ENCODE measurements at places on chromosomes 11 and 22.

DNA sequence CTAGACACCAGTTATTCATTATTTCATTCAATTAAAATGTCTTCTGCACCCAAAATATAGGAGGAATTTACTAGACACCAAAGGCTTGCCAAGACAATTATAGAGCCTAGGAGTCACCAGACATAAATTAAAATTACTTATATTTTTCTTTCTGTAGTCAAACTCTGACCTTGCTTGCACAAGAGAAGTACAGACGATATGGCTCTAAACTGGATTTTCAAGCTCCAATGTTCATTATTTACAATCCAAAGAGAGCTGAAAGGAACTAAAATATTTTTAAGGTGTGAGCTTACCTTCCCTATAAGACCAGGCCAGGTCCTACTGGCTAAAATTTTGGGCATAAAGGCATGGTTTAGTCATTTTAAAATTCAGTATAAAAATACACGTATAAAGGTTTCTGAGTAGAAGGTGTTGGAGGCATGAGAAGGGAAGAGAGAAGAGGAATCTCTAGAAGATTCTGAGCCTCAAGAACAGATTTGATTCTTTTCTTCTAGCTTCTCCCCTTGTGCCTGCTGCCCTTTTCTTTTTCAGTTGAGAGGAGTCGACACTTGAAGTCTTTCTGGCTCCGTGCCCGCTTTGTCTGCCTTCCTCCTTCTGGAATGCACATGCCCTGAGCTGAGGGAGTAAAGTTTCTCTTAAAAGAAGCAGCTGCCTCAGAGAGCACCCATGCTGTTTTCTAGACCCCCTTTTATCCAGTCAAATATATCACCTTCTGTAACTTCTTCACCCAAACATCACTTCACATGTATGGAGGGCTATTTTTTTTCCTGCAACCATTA lies 13.5 kb downstream of the C11orf97 start:
- no peak overlapping the region for H3K27ac ChIP-seq
- peak; percentile 96 for DNase-seq
- no peak overlapping the region for H3K4me3 ChIP-seq
- no peaks in the 10 kb centered on the region for H3K36me3 ChIP-seq
- H3K27me3 ChIP-seq, result no peaks in the 10 kb centered on the region

DNA sequence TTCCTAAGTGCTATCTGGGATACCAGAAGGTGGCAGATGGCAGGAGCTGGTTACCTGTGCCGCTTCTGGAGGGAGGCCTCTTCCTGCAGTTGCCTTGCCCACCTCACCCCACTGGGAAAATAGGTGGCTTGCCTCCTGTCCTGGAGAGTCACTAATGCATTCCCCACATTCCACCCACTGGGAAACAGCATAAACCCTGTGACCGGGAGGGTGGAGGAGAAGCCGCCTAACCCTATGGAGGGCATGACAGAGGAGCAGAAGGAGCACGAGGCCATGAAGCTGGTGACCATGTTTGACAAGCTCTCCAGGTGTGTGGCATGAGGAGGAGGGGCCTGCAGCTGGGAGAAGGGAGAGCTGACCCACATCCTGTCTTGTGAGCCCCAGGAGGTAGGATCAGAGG lies 5.6 kb downstream of the RIC8A start:
- H3K4me1 ChIP-seq, result peaks cover 17% of the 10 kb centered on the region
- no peaks in the 10 kb centered on the region for H3K27me3 ChIP-seq
- DNase-seq, result no peak
- peaks cover 46% of the 10 kb centered on the region for H3K36me3 ChIP-seq

DNA sequence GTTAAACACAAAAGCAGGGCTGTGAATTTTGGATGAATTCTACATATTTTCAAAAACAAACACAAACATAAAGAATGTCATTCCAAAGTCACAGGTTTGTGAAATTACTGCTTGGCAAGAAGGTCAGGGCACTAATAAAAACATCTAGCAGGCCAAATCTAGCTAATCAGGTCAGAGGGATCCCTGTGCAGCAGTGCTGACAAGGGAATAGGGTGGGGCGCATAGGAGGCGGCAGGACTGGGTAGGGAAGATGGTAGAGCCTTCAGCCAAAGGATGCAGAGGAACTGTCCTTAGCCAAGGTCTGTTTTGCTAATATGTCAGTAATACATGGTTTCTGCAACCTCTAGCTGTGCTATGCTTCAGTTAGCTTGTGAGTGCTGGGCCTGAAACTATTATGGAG lies 396.6 kb downstream of the TENM4 start:
- no peaks in the 10 kb centered on the region for H3K36me3 ChIP-seq
- peak overlapping the region; percentile 72 for H3K27ac ChIP-seq
- H3K27me3 ChIP-seq, result no peaks in the 10 kb centered on the region
- peak; percentile 50 for DNase-seq
- peaks cover 46% of the 10 kb centered on the region for H3K4me1 ChIP-seq

GRCh38 chr22:36327922-36328551 lies 59.7 kb downstream of the MYH9 start:
- H3K27me3 ChIP-seq, result no peaks in the 10 kb centered on the region
- no peak overlapping the region for H3K4me3 ChIP-seq
- peak overlapping the region; percentile 98 for H3K27ac ChIP-seq
- H3K36me3 ChIP-seq, result peaks cover 12% of the 10 kb centered on the region

DNA sequence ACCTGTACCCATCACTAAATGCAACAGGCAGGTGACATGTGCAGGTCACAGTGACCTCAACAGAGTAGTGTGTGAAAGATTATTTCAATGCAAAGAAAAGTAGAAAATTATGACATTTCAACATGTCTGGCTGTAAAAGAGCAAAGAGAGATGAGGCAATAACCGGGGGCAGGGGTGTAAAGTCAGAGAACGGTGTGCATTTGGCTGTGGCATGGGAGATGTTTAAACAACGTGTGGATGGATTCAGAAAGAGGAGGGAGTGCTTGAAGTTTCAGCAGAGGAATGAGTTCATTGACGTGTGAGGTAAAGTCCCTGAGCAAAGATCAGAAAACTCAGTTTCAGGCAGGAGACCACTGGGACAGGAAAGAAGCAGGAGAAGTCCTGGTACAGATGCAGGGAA lies 229.7 kb downstream of the BUD13 start:
- no peak overlapping the region for H3K27ac ChIP-seq
- no peaks in the 10 kb centered on the region for H3K27me3 ChIP-seq
- DNase-seq, result no peak

GRCh38 chr22:37043209-37043827 lies 8.2 kb upstream of the KCTD17 start:
- no peaks in the 10 kb centered on the region for H3K36me3 ChIP-seq
- no peak for DNase-seq
- no peaks in the 10 kb centered on the region for H3K4me1 ChIP-seq
- no peaks in the 10 kb centered on the region for H3K27me3 ChIP-seq

DNA sequence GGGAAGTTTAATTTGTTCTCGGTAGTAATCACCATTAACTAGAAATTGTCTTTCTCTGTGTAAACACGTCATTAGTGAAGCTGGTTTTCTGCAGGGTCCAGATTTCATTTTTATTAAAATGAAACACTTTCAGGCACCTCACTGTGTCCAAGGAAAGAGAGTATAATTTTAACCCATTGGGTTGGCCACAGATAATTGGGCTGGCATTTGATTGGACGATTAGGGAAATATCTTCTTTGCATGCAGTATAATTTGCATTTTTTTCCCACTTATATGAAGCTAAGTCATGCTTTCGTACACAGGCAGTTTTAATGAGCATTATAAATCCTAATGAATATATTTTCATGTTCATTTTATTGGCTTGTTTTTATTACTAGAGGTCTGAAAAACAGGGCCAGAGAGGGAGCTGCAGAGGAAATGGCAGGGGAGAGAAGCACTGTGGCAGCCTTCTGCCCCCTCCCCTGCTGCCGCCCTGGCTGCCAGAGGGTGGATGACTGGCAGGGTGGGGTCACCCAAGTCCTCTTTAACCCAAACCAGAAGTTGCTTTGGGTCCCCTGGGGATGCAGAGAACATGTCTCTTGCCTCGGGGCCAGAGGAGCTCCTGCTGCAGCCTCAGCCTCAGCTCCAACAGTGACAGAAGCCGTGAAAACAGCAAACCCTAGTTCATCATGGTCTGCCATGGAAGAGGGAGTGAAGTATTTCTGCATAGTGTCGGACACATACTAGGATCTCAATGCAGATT lies 93.9 kb downstream of the PKNOX2 start:
- H3K36me3 ChIP-seq, result no peaks in the 10 kb centered on the region
- no peak for DNase-seq
- H3K27me3 ChIP-seq, result no peaks in the 10 kb centered on the region
- H3K27ac ChIP-seq, result no peak overlapping the region
- H3K4me1 ChIP-seq, result peaks cover 22% of the 10 kb centered on the region
- H3K4me3 ChIP-seq, result no peak overlapping the region

DNA sequence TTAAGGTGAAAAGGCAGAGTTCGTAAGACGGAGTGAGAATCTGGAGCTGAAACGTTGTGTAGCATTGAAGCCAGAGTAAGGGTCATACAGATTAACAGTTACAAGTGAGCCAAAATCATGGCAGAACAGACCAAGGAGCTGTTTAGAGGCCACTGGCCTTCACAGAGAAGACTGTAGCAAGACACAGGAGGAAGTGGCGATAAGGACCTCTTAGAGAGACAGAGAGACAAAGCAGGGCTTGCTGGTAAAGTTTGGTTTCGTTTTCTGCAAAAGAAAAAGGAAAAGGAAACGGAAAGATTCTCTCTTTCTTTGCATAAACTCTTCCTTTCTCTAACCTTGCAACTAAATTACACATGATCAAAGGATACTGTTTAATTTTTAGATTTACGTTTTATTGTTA lies 83.0 kb downstream of the AASDHPPT start:
- no peak for DNase-seq
- no peaks in the 10 kb centered on the region for H3K27me3 ChIP-seq
- H3K4me1 ChIP-seq, result peaks cover 5% of the 10 kb centered on the region
- H3K4me3 ChIP-seq, result no peak overlapping the region

DNA sequence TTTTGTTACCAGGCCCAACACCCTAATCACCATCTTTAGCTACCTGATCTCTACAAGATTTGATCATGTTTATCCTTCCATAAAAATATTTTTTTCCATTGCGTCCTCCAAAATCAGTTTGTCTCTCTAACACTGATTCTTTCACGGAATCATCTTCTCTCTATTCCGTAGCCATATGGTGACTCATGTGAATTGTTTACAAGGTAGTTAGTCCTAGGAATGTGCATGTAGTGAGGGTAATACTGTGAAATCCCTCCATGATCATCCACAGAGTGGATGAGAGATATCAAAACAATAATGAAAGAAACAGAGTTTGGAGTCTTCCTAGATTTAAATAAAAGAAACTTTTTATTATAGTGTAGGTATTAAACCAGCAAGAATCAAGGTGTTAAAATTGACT lies 230.2 kb downstream of the METTL15 start:
- no peaks in the 10 kb centered on the region for H3K36me3 ChIP-seq
- H3K27me3 ChIP-seq, result no peaks in the 10 kb centered on the region
- H3K4me1 ChIP-seq, result no peaks in the 10 kb centered on the region
- no peak for DNase-seq
- no peak overlapping the region for H3K27ac ChIP-seq

DNA sequence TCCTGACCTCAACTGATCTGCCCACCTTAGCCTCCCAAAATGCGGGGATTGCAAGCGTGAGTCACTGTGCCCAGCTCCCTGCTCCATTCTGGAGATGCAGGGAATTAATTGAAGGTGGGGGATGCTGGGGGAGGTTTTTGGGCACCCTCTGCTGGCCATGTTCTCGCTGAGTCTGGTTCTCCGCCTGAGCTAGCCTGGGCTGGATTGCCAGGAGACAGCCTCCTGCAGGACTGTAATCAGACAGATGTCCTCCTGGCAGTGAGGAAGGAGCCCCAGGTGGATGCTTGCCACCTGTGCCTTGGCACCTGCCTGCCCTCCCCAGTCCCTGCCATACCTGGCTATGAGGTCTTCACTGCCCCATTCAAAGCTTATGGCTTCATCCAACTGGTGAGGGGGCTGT lies 5.4 kb downstream of the MTFP1 start:
- no peaks in the 10 kb centered on the region for H3K4me1 ChIP-seq
- no peak overlapping the region for H3K4me3 ChIP-seq
- H3K27ac ChIP-seq, result no peak overlapping the region
- H3K36me3 ChIP-seq, result no peaks in the 10 kb centered on the region

DNA sequence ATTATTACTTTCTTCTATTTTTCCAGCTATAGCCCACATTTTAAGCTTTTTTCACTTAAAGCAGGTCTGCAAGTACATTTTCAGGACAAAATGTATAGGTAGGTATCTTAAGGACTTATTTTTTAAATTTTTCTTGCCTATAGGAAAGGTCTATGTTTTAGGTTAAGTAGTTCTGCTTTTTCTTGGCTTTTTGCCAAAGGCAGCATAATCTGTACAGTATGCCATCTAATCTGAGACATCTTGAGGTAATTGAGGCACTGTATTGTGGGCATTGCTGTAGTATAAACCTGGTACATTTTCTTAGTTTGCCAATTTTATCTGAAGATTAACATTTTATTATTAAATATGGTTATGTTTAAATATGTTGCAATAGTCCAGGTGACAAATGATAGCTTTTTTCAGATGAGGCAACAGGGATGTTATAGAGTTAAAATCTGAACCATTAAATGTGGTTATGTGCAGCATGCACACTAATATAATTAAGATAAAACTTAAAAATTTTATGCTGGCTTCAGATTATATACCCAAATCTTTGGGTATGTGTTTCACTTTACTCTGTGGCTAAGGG lies 42.9 kb downstream of the QSER1 start:
- no peak overlapping the region for H3K4me3 ChIP-seq
- DNase-seq, result no peak
- no peaks in the 10 kb centered on the region for H3K4me1 ChIP-seq
- no peaks in the 10 kb centered on the region for H3K27me3 ChIP-seq

DNA sequence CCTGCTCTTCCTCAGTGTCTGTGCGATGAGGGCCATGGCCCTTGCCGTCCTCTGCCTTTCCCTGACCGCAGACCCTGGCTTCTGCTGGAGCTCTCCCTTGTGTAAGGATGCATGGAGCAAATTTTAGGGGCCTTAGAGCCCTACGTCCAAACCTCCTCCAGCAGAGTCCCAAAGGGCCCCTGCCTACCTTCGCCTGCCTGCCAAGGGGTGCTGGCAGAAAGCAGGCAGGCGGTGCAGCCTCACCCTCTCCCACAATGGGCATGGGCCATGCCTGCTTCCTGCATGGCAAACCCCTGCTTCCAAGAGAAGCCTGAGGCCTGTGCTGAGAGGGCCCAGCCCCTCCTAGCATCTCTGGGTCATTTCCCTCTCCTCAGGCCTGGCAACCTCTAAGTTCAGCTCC lies 71.3 kb upstream of the FGF3 start:
- no peak overlapping the region for H3K27ac ChIP-seq
- no peak for DNase-seq
- no peaks in the 10 kb centered on the region for H3K36me3 ChIP-seq
- H3K27me3 ChIP-seq, result no peaks in the 10 kb centered on the region
- H3K4me1 ChIP-seq, result no peaks in the 10 kb centered on the region

GRCh38 chr11:116615211-116615865 lies 157.4 kb downstream of the BUD13 start:
- H3K36me3 ChIP-seq, result no peaks in the 10 kb centered on the region
- H3K4me3 ChIP-seq, result no peak overlapping the region
- no peak for DNase-seq
- no peaks in the 10 kb centered on the region for H3K4me1 ChIP-seq
- H3K27me3 ChIP-seq, result no peaks in the 10 kb centered on the region
- no peak overlapping the region for H3K27ac ChIP-seq

All from thyroid gland (tissue), 4 donors.